RCC 7860 (cell line): ENCODE measurements at places on chromosomes 11 and 22.
A peak's percentile ranks its signal among the peaks of the same experiment; 100 is the strongest.

- DNase-seq = no peak
These were observed 5.7 kb downstream of the SYT13 start for GRCh38 chr11:45280449-45280848.

- no peak for DNase-seq
These were observed 182.0 kb upstream of the ARHGAP20 start for GRCh38 chr11:110894224-110894623.

GRCh38 chr22:21690401-21690801 is 24.6 kb downstream of the PPIL2 start:
- DNase-seq = no peak

GRCh38 chr22:19882446-19883381 is 28.0 kb upstream of the GNB1L start:
- no peak for DNase-seq

GRCh38 chr11:94525546-94526324 is 13.5 kb downstream of the C11orf97 start:
- no peak for DNase-seq

GRCh38 chr22:20615533-20616450 is 108.4 kb downstream of the MED15 start:
- DNase-seq = no peak

- DNase-seq = peak; percentile 38
These were observed 1.6 kb downstream of the IFITM10 start for GRCh38 chr11:1748636-1749394.

- DNase-seq = no peak
These were observed 67.5 kb upstream of the AMOTL1 start for GRCh38 chr11:94700622-94701021.

DNA sequence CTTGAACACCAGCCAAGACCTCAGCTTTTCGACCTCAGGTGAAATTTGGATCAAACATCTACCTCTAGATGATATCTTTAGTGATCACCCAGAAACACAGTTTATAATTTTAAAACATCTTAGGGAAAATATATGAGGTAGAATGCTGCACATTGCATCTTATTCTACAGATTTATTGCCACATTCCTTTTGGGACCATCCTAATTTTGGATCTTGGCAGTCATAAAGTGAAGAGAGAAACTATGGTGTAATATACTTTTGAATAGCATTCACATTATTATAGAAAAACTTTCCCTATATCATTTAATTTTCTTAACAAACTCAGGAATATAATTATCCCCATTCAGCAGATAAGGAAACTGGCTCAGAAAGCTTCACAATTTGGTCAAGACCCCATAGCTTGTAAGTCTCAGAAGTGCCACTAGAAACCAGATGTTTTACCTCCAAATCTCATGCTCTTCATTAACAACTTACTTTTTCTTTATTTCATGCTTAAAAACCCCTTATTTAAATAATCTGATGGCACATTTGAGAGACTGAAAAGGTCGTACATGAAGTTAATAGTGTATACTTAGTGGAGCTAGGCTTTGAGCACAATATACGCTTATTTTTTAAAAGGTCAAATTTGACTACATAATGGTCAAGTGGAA is 199.2 kb upstream of the CTSC start:
- no peak for DNase-seq

GRCh38 chr11:95434009-95434408 is 203.0 kb upstream of the SESN3 start:
- DNase-seq = no peak

GRCh38 chr11:116733043-116733755 is 39.6 kb downstream of the BUD13 start:
- DNase-seq = no peak

DNA sequence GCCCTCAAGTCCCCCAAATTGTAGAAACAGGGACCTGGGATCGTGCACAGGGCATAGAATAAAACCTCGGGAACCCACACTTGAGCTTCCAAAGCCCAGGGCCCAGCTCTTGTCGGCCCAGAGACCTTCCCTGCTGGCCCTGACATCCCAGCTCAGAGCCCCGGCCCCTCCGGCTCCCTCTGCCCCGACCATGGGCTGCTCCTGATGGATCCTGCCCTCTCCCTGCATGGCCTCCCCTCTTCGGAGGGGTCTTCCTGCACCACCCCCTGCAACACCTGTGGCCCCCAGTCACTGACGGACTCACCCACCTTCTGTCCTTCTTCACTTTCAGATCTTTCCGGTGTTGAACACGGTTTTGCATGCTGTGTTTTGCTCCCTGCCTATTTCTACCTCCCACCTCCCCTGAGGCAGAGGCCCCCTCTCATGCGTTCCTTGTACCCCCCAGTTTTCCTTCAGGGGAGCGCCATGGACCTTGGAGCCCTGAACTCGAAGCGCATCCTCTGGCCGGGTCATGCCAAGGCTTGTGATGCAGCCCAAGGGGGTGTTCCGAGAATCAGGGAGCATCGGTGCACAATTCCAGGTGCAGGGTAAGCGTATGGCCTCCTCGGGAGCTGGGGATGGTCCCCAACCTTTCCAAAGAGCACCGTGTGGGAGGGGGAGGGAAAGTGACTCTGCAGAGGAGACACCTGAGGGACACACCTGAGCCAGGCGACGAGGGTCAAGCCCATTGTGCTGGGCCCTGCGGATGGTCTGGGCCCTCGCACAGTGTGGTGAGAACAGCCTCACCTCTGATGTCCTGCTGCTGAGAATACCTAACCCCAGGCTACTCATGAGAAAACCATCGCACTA is 666.4 kb downstream of the BRD1 start:
- no peak for DNase-seq

GRCh38 chr11:93236741-93237675 is 39.2 kb upstream of the SLC36A4 start:
- DNase-seq = no peak

- DNase-seq = peak; percentile 20
These were observed 45.0 kb upstream of the APOA1 start for GRCh38 chr11:116882386-116882785.

DNA sequence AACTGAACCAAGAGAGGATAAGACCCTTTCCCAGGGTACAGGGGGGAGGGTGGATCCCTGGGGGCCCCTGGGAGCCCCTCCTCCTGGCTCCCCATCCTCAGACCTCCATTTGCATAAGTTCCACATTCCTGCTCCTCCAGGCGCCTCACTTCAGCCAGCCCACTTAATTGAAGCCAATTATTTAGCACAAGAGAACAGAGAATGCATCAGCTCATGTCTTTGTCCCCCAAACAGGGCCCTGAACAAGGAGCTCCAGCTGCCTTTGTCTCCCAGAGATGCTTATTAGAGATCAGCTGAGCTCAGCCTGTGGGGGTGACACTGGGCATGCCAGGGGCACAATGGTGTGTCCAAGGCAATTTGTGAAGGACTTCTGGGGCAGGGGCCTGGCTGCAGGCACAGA is 89.9 kb upstream of the PRDM11 start:
- no peak for DNase-seq

DNA sequence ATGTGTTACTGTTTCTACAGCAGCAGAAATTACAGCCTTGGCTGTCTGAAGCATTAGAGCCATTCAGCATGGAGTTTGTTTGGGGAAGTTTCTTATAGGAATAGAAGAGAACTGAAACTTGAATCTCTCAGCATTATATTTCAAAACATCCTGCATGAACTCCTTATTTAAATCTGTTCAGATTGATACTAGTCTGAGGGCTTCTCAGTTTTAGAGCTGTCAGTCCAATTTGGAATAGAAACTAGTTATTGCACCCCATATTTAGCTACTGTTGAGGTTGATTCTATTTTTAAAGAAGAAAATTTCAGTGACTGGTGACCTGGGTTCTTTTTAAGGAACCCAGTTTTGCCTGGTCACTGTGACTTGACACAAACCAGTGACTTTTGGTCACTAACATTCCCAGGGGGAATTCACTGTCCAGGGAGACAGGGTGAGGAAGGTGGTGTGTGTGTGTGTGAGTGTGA is 126.0 kb upstream of the TTC12 start:
- DNase-seq = no peak

- DNase-seq = no peak
These were observed 495.0 kb downstream of the BRD1 start for GRCh38 chr22:49332691-49333090.

DNA sequence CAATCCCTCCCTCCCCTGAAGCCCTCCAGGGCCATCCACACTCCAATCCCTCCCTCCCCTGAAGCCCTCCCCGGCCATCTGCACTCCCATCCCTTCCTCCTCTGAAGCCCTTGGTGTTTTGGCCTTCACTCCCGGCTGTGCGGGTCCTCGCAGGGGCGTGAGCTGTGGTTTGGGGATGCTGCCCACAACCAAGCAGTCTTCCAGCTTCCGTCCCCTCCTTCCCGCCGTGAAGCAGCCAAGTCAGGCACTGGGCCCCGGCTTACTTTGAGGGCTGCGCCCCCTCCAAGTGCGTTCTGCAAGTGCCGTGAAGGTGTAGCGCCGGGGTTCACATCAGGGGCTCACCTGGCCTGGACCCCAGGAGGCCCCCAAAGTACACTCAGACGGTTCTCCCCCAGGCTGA is 335.9 kb downstream of the BRD1 start:
- DNase-seq = no peak

GRCh38 chr11:47259232-47259977 is 1.6 kb downstream of the NR1H3 start:
- no peak for DNase-seq

DNA sequence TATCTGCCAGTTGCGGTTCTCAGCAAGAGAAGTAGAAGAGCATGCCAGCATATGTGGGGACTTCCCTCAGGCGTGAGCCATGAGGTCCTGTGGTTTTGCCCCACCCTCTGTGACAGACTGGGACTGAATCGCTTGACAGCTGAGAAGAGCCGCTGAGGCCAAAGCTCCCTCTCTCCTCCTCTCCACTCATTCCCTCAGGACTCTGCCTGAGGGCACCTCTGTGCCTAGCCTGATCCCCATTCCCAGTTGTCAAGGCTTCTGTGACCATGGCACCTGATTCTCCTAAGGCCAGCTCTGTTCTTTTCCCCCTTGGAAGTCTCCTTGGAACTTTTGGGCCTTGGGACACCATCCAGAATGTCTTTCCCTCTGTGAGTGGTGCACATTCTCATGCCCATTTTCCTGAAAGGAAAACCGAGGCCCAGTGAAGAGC is 27.0 kb downstream of the ART5 start:
- DNase-seq = peak; percentile 43

GRCh38 chr11:73001615-73002014 is 140.5 kb downstream of the FCHSD2 start:
- no peak for DNase-seq

GRCh38 chr11:36976741-36977140 is 378.7 kb upstream of the RAG2 start:
- no peak for DNase-seq

- no peak for DNase-seq
These were observed 2.2 kb upstream of the TRIM3 start for GRCh38 chr11:6475936-6476335.

DNA sequence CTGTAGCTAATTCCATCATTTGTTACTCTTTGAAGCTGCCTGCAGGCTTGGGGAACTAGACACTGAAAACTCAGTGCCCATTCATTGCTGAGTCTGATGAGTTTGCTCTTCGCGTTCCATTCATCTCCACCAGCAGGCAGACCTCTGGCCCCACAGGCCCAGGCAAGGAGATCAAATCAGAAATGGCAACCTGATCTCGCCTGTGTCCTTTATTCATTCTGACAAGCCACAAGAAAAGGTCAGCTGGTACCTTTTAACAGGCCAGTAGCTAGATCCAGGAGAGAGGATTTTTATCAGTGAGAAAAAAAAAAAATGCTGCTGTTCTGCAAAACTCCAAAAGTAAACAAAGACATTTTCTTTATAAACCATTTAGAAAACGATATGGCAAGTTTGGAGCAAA is 742.5 kb downstream of the ETS1 start:
- no peak for DNase-seq

DNA sequence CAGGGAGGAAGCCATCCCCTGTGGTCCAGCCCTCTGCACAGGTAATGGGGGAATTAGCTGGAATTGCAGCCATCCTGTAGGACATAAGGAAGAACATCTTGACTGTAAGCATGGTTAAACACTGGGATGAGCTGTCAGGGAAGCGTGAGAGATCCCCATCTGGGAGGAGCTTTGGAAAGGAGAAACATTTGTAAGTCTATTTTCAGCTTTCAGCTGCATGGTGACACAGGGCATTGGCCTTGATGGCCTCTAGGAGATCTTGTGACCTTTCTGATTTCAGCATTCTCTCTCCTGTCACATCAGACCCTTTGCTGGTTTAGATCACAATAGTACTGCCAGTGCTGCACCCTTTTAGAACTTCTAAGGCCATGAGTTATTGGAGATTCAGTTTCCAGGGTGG is 47.1 kb downstream of the BCR start:
- no peak for DNase-seq

- DNase-seq = peak; percentile 98
These were observed 61.4 kb upstream of the BMAL1 start for GRCh38 chr11:13216019-13216710.

DNA sequence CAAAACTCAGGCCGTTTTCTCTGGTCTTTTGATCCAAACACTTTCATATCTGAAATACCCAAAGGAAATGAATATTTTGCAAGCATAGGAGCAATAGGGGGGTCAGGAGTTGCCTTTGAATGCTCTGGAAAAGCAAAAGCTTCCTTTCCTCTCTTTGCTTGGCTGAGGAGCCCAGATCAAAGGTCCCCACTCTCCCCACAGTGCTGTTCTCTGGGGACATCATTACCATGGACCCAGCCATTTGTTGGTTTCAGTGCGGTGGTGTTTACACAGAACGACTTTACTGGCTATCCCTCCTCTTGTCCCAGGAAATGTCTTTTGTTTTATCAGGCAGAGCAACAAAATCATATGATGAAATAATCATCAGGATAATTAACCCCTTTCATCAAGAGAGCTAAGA is 1089.1 kb downstream of the TBC1D22A start:
- DNase-seq = no peak

- peak; percentile 29 for DNase-seq
These were observed 5.9 kb downstream of the PHOX2A start for GRCh38 chr11:72238040-72238450.

DNA sequence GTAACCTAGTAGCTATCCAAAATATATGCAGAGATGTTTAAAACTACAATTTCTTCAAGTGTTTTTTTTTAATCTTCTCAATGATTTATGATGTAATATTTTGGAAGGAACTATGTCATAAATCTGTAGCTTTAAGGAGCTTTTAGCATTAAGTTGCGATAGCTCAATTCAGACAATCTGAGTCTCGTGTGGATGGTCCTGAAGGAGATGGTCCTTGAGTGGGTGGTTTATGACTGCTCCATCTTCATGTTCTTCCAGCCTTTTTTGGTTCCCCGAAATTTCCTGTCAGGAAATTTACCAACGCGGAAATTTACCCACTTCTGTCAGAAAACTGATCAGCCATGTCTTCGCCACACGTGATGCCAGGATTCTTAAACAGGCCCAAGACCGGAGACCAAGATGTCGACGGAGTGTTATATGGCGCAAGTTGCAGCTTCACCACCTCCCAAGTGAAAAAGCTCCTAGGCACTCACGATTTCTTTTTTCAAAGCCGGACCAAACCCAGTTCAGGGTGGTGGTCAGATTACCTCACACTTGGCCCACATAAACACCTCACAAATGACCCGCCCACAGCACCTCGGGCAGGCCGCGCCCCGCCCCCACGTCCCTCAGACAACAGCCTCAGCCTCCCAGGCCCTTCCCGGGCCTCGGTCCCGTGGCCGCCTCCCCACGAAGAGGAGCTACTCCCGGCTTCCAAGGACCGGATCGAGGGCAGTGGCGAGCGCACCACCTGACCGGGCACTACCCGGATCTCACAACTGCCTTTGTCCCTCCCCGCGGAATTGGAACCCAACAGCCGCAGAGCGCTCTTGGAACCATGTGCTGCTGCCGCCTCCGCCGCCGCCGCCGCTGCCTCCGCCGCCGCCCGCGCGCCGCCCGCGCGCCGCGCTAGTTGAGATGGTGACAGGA is at the start of gene MORC2:
TSS of gene MORC2 (minus strand) at position 760 of the 909 bp plus-strand sequence. CDS start 885 bp downstream, outside the sequence.
- no peak for DNase-seq
